Stimulated activated CD8-positive, alpha-beta memory T cell treated with anti-CD3 and anti-CD28 coated beads, Interleukin-2, amount 100 ng/mL, for 48 hours (primary cell): ENCODE measurements at places on chromosomes 1 and 21.

DNA sequence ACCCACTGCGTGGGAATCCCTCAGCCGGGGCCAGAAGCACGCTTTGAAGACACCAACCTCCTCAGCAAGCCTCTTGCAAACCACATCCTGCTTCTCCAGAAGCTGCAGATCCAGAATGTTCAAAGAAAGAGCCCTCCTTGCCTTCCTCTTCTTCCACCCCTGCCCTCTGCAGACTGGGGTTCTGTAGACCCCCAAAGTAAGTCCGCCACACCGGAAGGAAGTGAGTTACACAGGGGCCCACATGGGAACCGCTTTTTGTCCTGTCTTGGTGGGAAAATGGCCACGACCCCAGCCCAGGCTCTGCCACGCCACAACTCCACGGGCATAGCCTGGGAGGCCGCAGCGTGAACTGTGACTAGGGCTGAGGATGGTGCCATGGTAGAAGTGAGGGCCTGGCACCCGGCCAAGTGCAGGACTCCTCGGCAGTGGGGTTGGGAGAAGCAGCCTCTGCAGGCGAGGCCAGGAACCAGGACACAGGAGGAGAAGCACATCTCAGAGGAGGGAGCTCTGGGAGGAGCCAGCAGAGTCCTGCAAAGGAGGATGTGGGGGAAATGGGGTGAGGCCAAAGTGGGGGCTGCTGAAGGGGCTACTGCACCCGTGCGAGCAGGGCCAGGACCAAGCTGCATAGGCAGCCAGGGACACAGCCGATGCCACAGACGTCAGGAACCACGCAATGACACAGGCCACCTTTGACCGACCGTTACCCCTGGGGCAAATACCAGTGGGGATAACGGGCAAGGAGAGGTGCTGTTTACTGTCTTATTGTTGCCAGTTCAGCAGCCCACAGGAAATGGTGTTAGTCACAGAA is 30.9 kb downstream of the PDE9A start:
- DNase-seq = no peak

- no peak for DNase-seq
Observed at GRCh38 chr1:85289207-85289847, 12.9 kb upstream of the BCL10 start.

DNA sequence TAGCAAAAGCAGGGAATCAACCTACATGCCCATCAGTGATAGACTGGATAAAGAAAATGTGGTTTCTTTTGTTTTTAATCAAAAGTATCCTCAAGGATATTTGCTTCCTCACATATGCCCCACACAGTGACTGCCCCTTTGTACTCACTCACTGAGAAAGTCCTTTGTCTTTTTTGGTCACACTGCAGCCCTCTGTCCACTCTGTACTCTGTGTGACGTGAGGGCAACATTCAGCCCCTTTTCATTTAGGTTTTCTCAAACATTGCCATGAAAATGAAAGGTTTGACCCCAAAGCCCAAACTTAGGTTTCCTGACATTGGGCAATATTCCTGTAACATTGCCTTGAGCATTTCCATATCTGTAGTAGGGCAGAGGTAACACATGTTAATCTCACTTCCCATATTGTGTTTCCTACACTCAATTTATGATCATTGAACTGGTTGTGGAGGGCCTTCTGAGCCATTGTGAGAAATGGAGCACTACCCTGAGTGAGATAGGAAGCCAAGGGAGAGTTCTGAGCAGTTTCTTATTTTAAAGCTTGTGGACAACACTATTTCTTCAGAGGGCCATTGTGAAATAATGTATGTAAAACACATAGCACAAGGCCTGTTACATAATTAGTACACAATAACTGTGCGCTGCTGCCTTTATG is 501.9 kb upstream of the C1orf87 start:
- DNase-seq = no peak

- no peak for DNase-seq
Observed at GRCh38 chr1:66316464-66317247, 217.3 kb upstream of the SGIP1 start.

GRCh38 chr1:30444850-30445249 is 278.5 kb downstream of the MATN1 start:
- DNase-seq = no peak

DNA sequence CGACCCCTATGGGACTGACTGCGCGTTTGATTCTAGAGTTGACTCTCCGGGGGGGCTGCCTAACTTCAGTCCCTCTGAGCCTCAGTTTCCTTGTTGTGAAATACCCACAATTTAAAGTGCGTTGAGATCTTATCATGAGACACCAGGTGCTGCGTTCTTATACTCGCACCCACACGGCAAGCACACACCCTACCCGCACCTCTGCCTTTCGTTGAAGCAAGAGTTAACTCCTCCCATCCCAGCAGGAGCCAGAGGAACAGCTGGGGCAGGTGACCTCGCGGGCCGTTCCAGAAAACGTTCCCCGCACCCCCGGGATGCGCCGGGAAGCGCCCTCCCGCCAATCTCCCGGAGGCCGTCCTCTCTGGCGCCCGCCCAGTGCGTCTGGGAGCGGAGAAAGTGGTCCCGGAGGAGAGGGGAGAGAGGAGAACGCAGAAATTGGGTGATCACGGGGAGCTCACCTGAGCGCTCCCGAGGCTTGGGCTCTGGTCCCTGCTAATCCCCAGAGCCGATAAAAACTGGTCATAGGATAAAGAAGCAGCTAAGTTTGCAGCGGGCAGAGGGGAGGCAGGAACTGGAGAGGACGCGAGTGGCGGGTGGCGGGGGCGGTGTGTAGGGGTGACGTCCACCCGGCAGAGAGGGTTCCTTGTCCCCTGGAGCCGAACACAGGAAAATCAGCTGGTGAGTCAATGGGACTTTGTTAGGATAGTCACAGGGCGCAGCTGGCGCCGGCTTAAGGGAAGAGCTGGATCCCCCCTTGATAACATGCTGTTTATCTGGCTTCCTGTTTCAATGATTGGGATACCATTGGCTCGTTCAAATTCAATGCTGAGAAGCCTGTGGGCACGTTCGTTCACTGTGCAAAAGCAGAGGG is 869 bp downstream of the NAV1 start:
- no peak for DNase-seq

DNA sequence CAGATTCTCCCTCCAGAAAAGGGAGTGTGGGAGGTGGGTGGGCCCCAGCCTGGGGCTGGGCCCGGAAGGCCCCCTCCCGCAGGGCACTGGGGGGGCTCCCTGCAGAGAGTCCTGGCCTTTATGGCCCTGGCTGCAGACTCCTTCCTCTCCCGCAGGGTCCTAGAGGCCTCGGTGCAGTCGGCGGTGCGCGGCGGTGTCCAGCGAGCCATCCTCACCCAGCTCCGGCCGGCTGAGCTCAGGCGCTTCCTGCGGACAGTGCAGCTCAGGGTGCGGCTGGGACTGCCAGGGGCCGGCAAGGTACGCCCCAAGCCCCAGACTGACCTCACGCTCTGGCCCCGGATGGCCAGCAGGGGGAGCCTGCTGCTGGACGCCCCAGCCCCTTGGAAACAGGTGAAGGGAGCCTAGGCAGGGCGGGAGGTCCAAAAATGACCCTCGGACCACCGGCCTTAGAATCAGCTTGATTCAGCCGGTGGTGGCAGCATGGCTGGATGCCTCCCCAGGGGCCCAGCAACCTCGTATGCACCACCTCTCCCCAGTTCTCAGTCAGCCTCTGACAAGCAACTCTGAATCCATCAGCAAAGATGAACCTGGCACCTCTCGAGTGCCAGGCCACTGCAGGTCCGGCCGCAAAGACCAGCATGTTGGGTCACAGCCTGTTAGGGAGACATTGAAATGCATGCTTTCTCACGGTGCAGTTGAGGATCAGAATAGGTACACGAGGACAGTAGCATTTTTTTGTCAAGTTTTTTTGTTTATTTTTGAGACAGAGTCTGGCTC is 20.6 kb downstream of the MTHFR start:
- DNase-seq = peak; percentile 37
